ENCODE measurements at places on chromosomes 4 and X. TPM values are rescaled to one million over a fixed set of nuclear protein-coding genes. Genes with fewer than 3 reads are reported as not detected.

Gene IBSP
- not detected for total RNA-seq

Gene USP17L5
- not detected for total RNA-seq

Gene TMSB15A
- total RNA-seq: 0.47 TPM

Gene KLF8
- total RNA-seq: 6.5 TPM

Gene TASL
- total RNA-seq: 1.1 TPM

Gene PDCL2
- total RNA-seq: not detected

Gene VEGFD
- 0.55 TPM for total RNA-seq

Gene TCEAL6
- not detected for total RNA-seq

Gene ODAPH
- total RNA-seq: not detected

Gene ACE2
- 40.8 TPM for total RNA-seq

Gene WDR45
- total RNA-seq: 44.3 TPM

Gene FHL1
- total RNA-seq: 472 TPM

Gene TBX22
- not detected for total RNA-seq

Gene CFAP47
- not detected for total RNA-seq

Gene ASB5
- total RNA-seq: 0.75 TPM

Gene HSD17B10
- 53.4 TPM for total RNA-seq

Gene HS3ST1
- 4.0 TPM for total RNA-seq

Gene PAGE2
- total RNA-seq: not detected

Gene NDP
- not detected for total RNA-seq

Gene FAM114A1
- 59.1 TPM for total RNA-seq

Gene DAPP1
- 4.6 TPM for total RNA-seq

Gene TRAPPC2
- 20.4 TPM for total RNA-seq

Gene CYLC1
- not detected for total RNA-seq

Gene SPIN2A
- 1.2 TPM for total RNA-seq

Gene ZCCHC18
- total RNA-seq: 1.0 TPM

Gene XAGE1A
- total RNA-seq: not detected

Gene PNCK
- total RNA-seq: 4.6 TPM

Gene KIAA1210
- total RNA-seq: not detected

Gene FRG2
- total RNA-seq: not detected

All from mucosa of descending colon (tissue), 3 donors.